ENCODE measurements at places on chromosomes 5 and 9.

GRCh38 chr5:85681871-85682270 is 935.9 kb upstream of the COX7C start:
- DNase-seq, result no peak

GRCh38 chr9:25282946-25283345 is 395.3 kb downstream of the TUSC1 start:
- no peak for DNase-seq

GRCh38 chr5:107370396-107370968 is 300.3 kb downstream of the EFNA5 start:
- DNase-seq, result no peak

GRCh38 chr5:132053483-132053882 is 7.0 kb upstream of the IL3 start:
- DNase-seq, result no peak

DNA sequence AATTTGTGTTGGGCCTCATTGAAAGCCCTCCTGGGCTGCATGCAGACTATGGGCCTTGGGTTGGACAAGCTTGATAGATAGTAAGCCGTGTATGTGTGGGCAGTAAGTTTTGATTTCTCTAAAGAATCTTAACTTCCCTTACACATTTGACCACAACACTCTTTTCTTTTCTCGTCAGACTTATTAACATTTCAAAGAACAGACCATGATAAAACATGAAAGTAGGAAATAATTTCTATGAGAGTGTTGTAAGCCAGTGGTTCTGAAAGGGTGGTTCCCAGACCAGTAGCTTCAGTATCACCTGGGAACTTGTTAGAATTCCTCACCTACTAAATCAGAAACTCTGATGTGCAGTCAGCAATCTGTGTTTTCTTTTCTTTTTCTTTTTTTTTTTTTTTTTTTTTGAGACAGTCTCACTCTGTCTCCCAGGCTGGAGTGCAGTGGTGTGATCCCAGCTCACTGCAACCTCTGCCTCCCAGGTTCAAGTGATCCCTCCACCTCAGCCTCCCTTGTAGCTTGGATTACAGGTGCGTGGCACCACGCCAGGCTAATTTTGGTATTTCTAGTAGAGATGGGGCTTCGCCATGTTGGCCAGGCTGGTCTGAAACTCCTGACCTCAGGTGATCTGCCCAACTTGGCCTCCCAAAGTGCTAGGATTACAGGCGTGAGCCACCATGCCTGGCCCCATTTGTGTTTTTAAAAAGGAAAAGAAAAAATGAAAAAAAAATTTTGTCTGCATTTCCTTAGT is 20.0 kb upstream of the GCNT1 start:
- no peak for DNase-seq

DNA sequence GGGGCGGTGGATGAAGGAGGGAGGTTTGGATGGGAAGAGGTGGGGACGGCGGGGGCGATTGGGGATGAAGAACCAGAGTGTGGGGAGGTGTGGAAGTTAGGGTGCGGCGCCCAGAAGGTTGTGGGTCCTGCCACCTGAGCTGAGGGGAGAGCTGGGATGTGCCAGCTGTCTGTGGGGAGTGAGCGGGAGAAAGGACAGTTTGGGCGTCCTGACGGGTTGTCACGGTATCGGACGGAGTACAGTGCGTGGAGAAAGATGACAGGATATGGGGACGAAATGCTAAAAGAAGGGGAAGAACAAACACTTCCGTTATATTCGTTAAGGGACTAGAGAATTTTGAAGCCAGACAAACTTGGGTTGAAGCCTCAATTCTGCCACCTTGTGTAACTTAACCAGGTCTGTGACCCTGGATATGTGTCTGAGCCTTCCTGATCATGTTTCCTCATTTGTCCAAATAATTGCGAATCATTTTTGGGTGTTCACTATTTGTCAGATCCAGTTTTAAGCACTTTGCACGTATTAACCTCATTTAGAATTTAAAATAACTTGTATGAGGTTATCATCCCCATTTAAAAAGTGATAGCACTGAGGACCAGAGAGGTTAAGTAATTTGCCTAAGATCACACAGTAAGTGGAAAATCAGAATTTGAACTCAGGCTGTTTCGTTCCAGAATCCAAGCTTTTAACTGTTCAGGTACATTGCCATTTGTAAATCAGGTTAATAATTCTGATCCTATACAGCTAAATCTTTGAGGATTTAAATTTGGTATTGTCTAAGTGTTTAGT is 689 bp downstream of the CNTRL start:
- DNase-seq, result peak; percentile 55

DNA sequence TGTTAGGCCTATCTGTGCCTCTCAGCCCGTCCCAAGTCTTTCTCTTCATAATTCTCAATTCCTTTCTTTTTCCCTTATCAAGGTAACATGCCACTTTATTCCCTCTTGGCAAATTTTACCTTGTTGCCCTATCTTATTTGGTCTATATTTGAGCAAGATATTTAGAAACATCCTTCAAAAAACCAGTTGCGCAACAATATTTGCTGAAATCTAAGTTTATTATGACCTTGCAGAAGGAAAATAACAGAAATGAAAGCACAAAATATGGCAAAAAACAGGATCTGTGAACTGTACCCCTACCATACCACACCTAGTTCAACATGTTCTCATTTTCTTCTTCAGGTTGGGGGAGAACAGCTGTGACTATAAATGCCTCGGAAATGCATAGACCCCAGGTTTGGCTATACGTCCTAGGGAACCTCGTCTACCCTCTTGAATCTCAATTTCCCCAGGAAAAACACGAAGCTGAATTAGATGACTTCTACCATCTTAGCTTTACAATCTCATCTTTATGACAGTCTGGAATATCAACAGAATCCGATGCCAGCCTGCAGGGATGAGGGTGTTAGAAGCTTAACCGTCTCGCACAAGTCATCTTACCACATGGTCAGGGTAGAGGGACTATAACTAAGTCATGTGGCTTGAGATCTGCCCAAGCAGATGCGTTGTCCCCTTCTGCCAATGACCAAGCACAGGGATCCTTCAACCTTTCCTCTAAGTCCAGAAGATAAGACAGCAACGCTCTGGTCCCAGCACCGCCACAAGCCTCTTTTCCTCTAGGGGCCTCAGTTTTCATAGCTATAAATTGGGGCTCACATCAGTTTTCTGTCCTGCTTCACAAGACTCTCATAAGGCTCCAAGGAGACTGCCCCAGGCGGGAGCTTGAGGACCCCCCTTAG is 1.3 kb downstream of the LCP2 start:
- DNase-seq, result no peak

DNA sequence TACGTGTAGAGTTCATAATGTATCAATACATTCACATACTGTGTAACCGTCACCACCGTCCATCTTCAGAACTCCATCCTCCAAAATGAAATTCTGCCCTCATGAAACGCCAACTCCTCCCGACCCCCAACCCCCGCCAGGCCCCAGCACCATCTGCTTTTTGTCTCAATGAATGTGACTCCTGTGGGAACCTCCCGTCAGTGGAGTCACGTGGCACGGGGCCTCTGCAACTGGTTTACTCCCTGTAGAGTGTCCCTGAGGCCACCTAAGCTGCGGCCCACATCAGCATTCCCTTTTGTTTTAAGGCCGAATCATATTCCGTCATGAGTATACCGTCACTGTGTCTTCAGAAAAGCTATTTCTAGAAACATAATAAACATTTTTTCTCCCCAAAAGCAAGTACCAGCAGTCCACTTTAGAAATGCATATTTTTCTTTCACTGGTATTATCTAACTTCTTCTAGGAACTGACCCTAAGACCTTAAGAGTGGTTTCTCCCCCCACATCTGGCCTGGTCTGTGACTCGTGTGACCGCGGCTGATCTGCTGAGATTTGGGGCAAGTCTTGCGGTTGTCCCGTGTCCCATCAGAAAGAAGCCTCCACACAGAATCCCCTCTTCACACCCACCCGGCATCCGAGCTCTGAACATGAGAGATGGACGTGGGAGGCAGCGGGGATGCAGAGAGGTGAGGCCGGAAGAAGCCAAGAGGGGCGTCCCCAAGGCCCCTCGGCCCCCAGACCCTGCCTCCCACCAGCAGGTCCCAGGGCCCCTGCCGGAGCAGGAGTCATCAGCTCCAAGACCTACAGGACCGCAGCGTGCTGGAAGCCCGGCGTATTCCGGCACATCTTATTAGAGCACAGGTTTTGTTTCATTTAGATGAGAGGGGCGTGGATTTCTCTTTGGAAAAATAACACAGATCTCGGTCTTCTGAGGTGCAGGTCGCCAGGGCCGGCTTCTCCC is 38.3 kb downstream of the SLC6A3 start:
- no peak for DNase-seq

DNA sequence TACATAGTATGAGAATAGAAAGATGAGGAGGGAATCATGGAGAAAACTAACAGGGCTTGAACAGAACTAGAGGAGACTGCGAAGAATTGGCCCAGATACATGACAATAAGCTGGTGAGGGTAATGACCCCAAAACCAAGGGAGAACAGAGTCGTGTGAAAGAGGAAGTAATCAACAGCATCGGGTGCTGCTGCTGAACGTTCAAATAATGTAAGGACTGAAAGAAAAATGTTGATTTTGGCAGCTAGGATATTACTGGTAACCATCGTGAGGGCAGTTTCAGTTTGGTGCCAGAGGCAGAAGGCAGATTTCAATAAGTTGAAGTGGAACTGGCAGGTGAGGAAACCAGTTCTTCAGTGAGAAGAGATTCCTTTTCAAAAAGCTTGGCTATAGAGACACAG is 66.8 kb upstream of the SMC2 start:
- no peak for DNase-seq

GRCh38 chr9:89135591-89136166 is 42.9 kb downstream of the SHC3 start:
- no peak for DNase-seq

GRCh38 chr9:74309654-74310053 is 187.5 kb upstream of the RORB start:
- DNase-seq, result no peak

DNA sequence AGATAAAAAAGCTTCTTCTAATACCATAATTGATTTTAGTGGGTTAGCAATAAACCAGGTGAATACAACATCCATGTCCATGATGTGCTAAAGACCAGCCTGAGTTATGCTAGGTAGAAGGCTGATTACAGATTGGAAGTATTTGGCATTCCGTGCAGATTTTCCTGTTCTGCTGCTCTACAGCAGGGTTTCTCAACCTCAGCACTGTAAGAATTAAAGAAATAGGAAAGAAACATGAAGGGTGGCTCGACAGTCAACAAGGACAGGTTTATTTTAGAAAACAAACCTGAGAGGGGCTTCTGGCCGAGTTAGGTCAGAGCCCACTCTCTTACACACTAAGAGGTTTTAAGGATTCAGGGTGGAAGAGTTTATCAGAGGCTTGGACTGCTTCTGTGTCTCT is 42.3 kb downstream of the ZFAND5 start:
- no peak for DNase-seq
